CD4-positive, alpha-beta T cell treated with Interleukin-6 for 4 hours (primary cell): ENCODE measurements at places on chromosomes 7 and 10.
A peak's percentile ranks its signal among the peaks of the same experiment; 100 is the strongest.

DNA sequence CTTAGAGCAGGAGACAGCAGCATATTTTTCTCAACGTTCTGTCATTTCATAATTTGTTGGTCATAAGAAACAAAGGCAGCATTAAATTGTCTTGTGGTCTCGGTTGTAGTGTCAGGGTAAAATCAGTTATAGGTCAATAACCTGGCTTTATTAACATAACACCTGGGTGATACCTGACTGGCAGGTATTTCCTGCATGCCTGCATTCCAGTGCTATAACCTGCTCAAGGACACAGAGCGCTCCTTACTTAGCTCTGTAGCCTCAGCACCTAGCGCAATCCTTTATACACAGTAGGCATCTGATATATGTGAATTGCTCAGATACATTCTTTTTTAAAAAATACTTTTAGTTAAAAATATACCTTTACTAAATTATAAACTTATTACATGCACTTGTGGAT, 38.9 kb upstream of the PRKG1 start:
- no peak for DNase-seq

GRCh38 chr7:38451840-38452239, 178.4 kb upstream of the TARP start:
- no peak for DNase-seq

DNA sequence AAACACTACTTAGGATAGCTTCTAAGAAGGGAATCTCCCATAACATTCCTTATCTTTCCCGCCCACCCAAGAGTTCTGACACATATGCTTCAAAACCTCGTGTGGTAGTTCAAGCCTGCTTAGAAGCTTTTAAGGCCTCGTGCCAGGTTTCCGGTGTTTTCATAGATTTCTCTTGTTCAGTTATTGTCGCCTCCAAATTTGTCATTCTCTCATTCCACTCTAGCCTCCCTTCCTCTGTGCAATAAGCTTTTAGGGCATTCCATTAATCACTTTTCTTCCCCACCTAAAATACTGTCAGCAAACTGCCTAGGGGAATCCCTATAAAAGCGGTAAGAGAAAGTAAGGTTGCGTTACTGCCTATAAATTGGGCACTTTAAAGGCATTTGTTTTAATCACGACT, 718 bp upstream of the BPGM start:
- peak; percentile 51 for DNase-seq

DNA sequence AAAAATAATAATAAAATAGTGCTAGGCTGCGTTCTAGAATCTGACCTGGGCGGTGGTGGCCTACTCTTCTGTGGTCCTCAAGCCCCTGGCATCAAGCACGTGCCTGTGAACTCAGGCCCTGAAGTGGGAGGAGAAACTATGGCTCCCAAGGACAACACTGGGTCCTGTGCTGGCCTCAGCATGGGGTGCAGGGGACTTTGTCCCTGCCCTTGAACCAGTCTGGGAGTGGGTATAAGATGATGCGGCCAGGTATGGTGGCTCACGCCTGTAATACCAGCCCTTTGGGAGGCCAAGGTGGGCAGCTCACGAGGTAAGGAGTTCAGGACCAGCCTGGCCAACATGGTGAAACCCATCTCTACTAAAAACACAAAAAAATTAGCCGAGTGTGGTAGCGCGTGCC, 5.5 kb downstream of the ZP3 start:
- no peak for DNase-seq

- DNase-seq: peak; percentile 93
Measured at GRCh38 chr7:2519119-2519930, at the start of gene LFNG. TSS of gene LFNG (plus strand) at chr7:2519774. CDS start at chr7:2519862, 88 bp downstream.

GRCh38 chr7:46301677-46302076, 380.6 kb upstream of the IGFBP3 start:
- DNase-seq: no peak

- no peak for DNase-seq
Measured at GRCh38 chr10:8084799-8085198, 30.3 kb downstream of the GATA3 start.

DNA sequence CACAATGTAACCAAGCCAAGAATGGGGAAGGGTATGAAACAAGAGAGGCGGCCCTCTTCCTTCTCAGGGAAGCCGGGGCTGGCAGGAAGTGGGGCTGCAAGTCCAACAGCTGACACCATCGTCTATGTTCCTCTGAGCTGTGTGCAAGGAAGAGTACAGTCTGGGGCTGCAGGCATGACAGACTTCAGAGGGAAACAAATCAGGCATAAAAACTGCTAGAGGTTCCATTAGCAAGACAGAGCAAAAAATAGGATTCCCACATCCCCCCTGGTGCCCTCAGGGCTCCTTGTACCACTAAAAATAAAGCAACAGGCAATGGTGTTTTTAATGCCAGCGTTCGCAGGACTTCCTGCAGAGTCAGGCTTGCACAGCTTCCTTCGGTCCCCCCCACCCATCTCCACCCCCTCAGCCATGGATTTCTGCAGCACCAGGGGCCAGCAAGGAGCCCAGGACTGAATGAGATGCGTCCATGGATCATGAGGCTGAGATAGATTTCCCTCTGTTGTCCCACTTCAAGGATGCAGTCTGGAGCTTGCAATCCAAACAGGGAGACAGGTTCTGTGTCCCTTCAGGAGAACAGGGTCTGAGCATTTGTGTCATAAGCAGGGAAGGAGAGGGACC, 34.6 kb downstream of the KCNMA1 start:
- no peak for DNase-seq

DNA sequence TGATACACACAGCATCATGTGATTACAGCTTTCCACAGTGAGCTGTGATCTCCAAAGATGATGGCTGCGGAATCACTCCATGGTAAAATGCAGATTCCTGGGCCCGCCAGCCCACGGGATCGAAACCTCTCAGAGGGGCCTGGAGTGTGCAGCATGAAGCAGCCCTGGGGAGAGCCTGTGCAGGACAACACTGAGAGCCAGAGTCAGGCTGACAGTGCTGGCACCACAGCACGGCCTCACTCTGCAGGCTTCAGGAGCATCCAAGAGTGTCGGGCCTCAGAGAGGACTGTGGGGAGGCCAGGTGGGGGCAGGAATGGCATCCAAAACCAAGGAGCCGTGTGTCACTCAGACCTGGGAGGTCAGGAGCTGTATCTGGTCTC, 533.4 kb downstream of the TCERG1L start:
- no peak for DNase-seq

GRCh38 chr7:22339725-22340390, 17.1 kb downstream of the RAPGEF5 start:
- DNase-seq: no peak

DNA sequence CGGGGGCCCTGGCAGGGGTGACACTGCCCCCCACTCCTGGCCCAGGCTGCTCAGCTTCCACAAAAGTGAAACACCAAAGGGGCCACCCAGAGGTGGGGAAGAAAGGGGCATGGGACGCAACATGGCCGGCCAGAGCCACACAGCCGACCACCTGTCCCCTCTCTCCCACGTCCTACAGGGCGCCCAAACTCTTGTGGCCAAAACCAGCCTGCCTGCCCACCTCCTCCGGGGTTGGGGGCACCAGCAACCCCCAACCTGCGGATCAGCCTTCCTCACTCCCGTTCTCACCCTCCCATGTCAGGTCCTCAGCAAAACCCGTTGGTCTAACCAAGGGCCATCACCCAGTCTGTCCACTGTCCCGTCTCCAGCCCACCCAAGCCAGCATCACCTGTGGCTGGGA, 79.5 kb upstream of the DNAAF5 start:
- DNase-seq: no peak

DNA sequence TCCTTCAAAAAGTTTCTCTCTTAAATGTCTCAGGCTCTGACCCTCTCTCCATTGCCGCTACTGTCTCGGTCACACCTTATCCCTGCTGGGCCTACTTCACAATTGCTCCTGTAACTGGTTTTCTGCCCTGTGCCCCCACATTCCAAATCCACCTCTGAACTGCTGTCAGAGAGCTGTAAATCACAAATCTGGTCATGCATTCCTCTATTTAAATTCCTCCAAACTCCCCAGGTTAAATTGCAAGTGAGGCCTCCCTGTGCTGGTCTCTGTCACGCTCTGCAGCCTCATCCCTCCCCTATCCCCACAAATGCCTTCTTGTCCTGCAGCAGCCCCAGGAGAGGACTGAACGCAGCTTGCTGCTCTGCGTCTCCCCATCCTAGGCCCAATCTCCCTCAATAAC, 40.4 kb upstream of the CDCA7L start:
- DNase-seq: no peak

- DNase-seq: no peak
Measured at GRCh38 chr10:132389433-132390169, 7.4 kb upstream of the PWWP2B start.

DNA sequence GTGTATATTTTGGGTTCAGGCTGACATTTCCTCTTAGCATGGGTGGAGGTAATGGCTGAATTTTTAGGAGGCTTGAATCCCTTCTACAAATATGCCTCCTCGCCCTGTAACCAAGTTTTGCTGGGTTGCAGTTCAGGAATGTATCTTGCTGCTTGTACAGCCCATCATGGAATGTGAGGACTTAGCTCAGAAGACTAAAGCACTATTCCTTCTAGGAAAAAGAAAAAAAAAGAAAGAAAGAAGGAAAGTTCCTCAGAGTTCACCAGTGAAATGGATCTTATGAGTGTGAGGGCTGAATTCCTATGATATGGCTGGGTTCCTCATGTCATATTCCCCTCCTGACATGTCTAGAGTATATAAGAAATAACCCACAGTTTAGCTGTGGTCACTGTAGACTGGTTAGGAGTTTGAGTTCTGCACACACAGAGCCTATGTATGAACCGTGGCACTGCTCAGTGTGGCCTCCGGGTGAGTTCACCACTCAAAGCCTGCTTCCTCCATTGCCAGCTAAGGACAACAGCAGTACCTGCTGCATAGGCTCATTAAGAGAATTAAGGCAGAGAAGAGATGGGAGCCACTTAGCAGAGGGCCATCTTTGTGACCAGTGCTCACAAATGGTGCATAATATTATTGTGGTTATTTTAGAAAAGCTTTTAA, 114.0 kb downstream of the TACC2 start:
- DNase-seq: no peak

DNA sequence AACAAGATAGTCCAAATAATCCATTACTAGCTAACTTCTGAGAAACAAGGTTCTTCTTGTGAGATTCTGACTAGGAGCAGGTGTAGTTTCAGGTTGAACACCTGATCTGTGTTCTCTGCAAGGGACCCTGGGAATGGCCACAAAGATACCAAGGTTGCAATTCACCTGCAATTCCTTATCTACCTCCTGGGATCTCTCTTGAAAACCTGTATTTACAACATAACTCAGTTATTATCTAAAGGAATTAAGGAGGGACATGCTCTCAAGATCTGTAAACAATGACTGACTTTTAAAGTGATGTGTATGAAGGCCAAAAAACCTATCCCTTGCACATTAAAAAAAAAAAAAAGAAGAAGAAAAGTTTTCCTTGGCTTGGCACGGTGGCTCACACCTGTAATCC, 54.8 kb downstream of the ABLIM1 start:
- DNase-seq: no peak

DNA sequence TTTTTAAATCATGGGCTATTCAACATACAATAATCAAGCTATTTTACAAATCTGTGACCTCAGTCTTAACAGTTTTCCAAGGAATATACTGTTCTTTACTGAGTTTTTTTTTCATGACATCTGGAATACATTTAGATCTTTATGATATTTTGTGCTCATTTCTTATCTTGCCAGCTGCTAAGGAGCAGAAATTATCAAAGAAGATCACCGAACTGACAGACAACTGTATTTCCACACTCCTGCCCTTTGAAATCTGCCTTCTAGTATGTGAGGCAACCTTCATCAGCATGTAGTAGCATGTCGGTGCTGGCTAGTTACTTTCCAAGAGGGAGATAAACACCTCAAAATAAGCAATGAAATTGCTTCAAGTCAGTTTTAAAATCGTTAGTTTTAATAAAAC, 66.4 kb downstream of the NHLRC2 start:
- no peak for DNase-seq

DNA sequence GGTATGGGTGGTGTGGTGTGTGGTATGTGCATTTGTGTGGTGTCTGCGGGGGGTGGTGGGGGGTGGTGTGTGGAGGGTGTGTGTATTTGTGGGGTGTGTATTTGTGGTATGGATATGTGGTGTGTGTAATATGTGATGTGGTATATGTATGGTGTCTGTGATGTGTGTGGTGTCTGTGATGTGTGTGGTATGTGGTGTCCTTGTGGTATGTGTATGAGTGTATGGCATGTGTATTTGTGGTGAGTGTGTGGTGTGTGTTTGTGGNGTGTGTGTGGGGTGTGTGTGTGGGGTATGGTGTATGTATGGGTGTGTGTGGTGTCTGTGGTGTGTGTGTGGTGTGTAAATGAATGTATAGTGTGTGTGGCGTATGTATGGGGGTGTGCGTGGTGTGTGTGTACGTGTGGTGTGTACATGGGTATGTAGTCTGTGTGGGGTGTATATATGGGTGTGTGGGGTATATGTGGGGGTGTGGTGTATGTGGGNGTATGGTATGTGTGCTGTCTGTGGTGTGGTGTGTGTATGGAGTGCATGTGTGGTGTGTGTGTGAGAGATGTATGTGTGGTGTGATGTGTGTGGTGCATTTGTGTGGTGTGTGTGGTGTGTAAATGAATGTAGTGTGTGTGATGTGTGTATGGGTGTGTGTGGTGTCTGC, 27.1 kb upstream of the CHST15 start:
- DNase-seq: no peak

GRCh38 chr7:78441737-78442136, 643.2 kb downstream of the PHTF2 start:
- no peak for DNase-seq

- DNase-seq: no peak
Measured at GRCh38 chr10:6912929-6913328, 332.9 kb upstream of the PRKCQ start.

DNA sequence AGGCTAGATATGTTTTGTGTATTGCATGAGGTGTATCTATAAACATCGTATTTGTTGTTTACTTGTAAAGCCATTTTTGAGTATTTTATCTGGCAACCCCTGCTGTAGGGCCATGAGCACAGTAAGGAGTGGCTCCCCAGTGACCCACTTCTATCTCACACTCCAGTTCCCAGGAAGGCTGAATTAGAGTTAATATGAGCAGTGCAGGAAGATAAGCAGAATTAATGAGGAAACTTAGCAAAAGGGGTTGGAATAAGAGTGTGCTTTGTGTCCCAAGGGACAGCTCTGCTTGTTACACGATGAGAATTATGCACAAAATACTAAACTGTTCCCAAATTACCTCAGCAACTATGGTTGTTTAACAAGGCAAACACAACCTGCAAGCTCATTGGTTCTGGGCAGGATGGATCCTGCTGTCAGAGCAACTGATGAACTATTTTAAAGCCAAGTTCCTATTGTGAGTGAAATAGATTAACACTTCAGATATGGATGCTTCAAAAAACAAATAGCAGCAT, 1005.8 kb downstream of the NRG3 start:
- no peak for DNase-seq

GRCh38 chr7:133770863-133771492, 356.2 kb upstream of the LRGUK start:
- no peak for DNase-seq

GRCh38 chr7:127667759-127668530, 16.0 kb downstream of the SND1 start:
- DNase-seq: no peak

GRCh38 chr7:75809396-75809795, 4.2 kb downstream of the CCL24 start:
- no peak for DNase-seq

GRCh38 chr10:130233426-130233825, 97.2 kb downstream of the GLRX3 start:
- no peak for DNase-seq
